Fibroblast of the conjunctiva (primary cell): ENCODE measurements at places on chromosomes 1 and 21.
A peak's percentile ranks its signal among the peaks of the same experiment; 100 is the strongest.

DNA sequence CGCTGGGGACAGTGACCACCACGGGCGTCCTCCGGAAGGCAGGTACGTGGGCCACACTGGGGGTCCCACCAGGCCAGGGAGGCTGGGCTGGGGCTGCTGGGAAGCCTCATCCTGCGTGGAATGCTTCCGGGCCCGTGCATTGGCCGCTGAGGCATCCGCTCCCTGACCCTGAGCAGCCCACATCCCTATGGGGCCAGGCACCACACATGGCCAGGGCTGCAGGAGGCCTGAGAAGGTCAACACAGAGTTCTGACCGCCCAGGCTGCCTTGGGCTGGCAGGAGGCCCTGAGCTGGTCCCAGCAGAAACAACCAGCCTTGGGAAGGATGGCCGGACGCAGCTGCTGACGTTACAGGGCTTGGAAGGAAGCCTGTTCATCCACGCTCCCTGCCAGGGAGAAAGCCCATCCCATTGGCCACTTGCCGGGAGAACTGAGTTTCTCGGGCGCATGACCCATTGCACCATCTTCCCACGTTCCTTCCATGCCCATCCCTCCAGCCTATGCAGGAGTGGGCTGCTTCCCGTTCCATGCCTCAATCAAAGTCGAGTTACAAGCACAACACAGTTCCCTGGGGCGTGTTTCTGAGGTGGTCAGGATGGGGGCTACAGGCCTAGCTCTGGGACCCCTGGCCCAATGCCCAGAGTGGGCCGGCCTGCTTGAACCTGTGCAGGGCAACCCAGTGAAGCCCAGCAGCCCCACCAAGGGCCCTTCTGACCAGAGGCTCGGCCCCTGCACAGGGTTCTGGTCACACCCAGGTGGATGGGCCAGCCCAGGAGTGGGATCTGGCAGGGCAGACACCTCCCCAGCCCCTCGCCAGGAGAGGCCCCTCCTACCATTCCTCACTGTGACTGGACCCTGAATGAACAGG lies 31.7 kb downstream of the TRIM11 start:
- DNase-seq = peak; percentile 90

- DNase-seq = no peak
Observed at GRCh38 chr1:156842618-156843300, 16.2 kb downstream of the INSRR start.

- DNase-seq = peak; percentile 9
Observed at GRCh38 chr1:69982992-69983391, 222.4 kb downstream of the LRRC40 start.

DNA sequence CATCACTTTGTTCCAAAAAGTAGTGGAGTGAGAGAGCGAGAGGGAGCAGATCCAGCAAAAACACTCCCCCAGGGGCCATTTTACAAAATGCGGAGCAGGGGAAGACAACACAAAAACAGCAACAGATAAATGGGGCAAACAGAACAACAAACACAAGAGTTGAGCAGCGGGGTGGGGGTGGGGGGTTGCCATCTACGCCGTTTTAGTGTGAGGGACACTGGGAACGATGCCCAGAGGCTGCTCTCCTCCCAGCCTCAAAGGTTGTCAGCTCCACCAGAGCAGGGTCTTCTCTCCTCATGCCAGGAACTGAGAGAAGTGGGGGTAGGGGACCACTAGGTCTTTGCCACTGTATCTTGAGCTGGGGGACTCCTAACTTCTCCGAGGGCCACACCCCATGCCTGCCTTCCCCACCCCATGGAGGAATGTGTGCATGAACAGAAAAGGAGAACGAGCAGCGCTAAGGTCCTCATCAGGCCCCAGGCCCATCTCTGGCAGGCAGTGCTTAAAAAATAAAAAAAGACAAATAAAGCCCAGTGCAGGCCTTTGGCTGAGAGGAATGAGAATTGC lies 1.3 kb upstream of the PBXIP1 start:
- DNase-seq = no peak

DNA sequence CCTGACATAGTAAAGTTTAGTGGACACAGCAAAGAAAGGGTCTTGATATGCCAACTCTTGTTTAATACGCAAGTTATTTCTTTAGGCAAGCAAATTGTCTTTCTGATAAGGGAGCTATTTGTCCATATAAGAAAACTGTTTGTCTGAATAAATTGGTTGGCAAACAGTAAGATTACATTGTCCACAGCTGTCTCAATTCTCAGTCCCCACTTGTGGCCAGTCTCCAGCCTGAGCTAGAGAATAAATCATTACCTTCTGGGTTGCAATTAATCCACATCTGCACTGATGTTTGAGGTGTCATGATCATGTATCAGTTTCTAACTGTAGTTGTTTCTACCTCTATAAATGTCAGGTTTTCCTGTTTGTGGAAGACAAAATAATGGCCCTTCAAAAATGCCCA lies 60.0 kb upstream of the TNR start:
- DNase-seq = no peak

- DNase-seq = no peak
Observed at GRCh38 chr1:179015396-179015795, 10.3 kb upstream of the FAM20B start.

GRCh38 chr21:44489962-44490361 lies 34.7 kb downstream of the LRRC3 start:
- no peak for DNase-seq

DNA sequence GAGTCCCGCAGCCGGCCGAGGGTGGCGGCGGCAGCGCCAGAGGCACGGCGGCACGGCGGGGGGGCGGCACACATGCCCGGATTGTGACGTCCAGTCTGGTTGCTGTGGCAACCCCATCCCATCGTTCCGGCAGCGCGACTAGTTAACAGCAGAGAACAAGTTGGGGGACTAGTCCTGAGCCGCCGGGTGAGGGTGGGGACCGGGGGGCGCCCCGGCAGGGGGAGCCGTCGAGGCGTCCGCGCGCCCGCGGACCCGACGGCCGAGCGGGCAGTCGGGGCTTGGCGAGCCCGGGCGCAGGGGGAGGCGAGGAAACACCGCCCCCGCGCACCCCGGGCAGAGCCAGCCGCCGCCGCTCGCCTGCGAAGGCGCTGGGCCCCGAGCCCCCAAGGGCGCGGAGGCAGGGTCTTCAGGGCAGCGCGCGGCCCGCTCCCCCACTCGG lies at the start of gene CHD5:
TSS of gene CHD5 (minus strand) at position 54 of the 439 bp plus-strand sequence. CDS start 298 bp downstream, outside the sequence.
- no peak for DNase-seq

- no peak for DNase-seq
Observed at GRCh38 chr1:206050655-206051235, 2.2 kb upstream of the RHEX start.

DNA sequence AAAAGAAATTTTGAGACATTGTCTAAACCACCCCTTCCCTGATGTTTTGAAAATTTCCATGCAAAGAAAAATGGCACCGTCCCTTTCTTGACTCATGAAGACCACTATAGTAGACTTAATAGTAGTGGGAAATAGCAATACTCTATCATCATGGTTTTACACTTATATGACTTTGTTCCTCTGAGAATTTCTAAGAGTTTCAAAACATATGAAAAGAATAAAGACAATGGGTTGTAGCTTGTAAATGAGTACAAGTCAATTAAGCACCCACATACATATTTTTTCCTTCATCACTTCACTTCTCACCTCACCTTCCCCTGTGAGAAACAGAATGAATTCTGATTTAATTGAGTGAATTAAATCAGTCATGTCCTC lies 151.7 kb downstream of the LYPLAL1 start:
- no peak for DNase-seq

- no peak for DNase-seq
Observed at GRCh38 chr1:48016515-48016914, 19.3 kb upstream of the TRABD2B start.

- DNase-seq = no peak
Observed at GRCh38 chr1:31054958-31055481, 10.5 kb downstream of the PUM1 start.

- no peak for DNase-seq
Observed at GRCh38 chr1:41791667-41792484, 126.8 kb downstream of the HIVEP3 start.

GRCh38 chr21:21151231-21151630 lies 153.0 kb downstream of the NCAM2 start:
- DNase-seq = no peak
